ENCODE measurements at places on chromosomes 12 and 14. TPM values are rescaled to one million over a fixed set of nuclear protein-coding genes. Genes with fewer than 3 reads are reported as not detected.
A peak's percentile ranks its signal among the peaks of the same experiment; 100 is the strongest.

DNA sequence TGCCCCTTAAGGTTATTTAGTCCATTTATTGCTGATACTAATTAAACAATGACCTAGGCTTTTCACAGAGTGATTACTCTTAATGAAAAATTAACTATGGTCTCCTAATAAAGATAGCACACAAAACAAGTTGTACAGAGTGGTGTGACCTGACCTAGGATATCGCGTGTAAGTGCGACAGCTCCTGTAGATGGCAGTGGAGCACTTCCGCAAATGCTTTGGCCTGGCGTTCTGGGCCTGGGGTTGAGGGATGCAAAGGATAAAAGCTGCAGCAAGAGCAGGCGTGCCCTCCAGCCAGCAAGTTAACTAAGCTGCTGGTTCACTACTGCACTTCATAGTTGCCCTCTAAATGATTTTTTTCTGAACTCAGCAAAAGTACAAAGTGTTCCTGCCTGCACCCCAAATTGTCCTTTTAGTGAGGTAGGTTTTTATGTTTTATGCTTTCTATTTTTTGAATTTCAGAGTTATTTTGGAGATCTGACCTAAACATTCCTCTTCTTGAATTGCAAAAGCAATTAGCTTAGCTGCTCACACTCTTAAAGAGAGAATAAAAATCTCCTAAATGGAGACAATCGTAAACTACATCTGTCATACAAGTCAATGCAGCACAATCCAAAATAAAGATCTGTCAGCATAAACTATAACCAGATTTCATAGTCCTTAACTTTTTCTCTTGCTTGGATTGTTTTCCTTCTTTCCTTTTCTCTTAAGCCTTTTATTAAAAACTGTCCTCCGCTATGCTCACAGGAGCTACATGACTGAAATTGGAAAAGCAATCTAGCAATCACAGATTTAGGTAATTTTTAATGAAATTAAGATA, 379.6 kb downstream of the LRIG3 start:
- peak; percentile 1 for DNase-seq

DNA sequence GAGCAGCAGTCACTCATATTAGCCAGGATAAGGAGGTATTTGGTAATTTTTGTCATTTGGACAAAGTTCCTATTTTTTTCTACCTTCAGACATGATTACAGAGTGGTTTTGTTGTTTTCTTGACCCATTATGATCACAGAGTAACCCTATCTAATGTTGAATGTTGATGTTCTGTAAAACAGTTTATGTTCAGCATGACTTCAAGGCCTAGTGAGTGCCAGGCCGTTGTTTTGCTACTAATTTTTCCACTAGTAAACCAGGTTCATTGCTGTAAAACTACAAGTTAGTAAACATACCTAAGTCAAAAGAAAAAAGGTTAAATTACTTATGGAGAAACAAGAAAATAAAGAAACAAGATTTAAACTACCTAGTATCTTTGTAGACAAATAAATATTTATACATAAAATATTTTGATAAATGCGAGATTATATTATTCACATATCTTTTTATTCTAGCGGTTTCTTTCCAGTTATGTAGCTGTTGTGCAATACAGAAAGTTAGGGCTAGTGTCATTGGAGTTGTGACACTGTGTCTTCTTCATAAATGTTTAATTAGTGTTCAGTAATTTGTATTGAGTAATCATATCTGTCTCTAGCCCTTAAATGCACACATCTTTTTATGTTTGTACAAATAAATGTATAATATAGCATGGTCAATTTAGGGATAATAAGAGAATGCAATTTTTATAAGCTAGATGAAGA, 16.5 kb downstream of the ETNK1 start:
- DNase-seq = no peak

DNA sequence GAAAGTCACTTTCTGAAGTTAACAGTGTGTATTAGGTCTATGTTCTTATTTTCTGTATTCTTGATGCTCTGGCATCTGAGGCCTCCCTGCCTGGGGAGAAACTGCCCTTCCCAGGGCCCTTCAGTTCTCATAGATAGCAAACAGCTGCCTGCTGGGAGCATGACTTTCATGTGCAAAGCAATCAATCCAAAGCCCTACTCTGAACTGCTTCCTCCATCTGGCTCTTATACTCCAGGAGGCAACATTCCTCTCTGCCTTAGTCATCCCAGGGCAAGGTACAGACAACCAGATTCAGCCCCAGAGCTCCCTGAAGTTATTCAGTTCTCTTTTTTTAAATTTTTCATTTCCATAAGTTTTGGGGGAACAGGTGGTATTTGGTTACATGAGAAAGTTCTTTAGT, 41.7 kb upstream of the RIN3 start:
- DNase-seq = no peak

GRCh38 chr12:26271024-26271423, 75.7 kb downstream of the SSPN start:
- DNase-seq = no peak

DNA sequence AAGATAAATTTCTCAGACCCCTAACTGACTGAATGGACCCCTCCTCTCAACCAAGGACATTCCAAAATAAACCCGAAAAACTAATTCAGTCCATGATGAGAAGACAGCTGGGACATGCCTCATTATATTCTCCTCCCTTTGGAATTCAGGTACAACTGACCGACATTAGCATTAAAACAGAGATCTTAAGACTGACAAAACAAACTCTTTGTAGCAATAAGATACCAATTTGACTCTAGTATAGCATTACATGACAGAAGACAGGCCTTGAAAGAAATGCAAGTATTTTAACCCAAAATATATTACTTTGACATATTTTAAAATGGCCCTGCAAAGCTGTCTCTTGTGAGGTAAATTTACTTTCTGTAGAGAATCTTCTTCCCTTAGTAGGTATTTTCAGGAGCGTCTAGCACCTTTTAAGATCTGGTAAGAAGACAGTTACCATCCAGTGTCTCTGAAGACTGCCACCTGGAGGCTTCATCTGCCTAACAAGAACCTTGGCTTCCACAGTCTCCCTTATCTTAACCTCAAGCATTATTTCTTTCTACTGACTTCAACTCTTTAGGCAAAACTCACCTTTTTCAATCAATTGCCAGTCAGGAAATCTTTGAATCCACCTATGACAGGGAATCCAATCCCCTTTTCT, 957.5 kb downstream of the SLC6A15 start:
- DNase-seq = no peak

DNA sequence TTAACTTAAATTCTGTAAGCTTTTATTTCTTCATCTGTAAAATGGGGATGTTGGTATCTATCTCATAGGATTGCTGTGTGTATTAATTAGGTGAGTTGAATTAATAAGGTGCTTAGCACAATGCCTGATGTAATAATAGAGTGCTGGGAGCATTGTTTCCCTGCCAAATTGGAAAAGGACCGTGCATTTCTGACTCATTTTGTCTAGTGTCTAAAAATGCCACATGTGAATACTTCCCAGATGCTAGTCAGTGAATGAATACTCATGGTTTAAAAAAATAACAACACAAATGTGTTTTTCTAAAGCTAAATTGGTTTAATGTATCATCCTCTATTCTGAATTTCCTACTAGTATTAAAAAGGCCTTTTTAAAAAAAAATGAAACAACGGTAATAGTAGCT, 45.4 kb upstream of the NEDD1 start:
- no peak for DNase-seq

GRCh38 chr14:78530078-78530477, 359.9 kb downstream of the NRXN3 start:
- no peak for DNase-seq

- DNase-seq = peak; percentile 47
These were observed 32.4 kb downstream of the PIGH start for GRCh38 chr14:67567654-67568053.

GRCh38 chr12:130933269-130933995, 20.3 kb upstream of the ADGRD1 start:
- no peak for DNase-seq

DNA sequence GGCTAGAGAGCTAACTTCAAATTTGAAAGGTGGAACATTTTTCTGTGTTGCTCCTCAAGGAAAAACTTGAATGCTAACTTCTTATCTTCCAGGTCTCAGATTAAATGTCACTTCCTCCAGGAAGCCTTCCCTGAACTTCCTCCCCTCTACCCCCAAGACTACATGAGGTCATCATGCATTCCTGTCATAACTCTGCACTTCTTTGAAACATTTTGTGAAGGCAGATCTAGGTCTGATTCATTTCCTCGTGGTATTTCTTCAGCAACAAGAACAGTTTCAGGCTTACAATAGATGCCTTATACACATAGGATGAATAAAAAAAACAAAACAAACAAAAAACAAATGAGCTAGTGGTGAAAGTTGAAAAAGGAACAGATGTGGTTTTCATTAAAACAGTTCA, 97.1 kb upstream of the SRRM4 start:
- DNase-seq = no peak

- no peak for DNase-seq
These were observed 1.2 kb upstream of the C14orf180 start for GRCh38 chr14:104578321-104578720.

DNA sequence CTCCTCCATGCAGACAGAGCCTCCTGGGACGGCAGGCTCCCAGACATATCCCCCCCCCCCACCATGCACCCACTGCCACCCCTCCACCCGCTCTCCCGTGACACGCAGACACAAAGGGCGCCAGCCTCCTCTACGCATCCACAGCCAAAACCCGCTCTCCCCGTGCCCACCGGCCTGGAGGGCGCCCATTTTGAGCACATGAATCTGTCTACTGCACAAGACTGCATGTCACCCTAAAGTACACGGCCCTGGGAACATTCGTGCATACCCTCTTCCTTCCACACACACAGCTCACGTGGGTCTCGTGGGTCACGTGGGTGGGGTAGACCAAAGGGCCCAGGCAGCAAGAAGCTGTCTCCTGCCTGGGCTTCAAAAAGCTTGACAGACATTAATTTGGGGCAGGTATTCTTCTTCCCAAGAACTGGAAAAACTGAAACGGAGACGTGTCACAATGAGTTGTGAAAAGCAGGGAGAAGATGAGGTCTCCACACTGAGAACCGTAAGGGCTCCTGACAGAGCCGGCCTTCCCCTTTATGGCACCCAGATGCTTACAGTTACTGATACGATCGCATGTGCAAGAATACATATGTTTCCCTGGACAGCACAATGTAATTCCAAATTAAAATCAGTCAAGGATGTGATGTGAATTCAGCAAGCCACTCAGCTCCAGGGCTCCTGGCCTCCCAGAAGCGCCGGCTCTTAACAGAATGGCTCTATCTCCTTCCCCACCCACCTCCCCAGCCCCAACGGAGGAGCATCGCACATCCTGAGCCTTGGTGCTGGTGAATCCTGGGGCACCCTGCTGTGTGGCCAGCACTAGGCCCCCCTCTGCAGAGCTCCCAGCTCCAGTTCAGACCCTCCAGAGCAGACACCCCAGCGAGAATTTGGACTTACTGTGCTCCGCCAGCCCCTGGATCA, 1.9 kb downstream of the TGFB3 start:
- DNase-seq = no peak

DNA sequence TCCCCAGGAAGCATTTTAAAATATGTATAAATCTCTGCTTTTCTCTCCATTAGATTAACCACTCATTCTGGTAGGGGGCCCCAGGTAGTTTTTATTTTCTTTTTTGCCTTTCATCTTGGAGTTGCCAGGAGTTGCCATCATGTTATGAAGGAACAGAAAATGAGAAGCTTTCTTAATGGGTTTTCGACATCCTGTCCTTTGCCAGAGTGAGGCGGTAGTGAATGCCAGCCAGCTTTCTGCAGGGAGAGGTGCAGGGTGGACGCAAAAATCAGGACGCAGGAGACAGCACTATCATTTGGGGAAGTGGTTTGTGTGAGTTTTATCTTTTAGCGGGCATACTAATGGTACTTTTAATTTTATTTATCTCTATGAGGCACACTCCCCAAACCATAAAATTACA, 1.7 kb downstream of the RASSF8 start:
- peak; percentile 41 for DNase-seq

DNA sequence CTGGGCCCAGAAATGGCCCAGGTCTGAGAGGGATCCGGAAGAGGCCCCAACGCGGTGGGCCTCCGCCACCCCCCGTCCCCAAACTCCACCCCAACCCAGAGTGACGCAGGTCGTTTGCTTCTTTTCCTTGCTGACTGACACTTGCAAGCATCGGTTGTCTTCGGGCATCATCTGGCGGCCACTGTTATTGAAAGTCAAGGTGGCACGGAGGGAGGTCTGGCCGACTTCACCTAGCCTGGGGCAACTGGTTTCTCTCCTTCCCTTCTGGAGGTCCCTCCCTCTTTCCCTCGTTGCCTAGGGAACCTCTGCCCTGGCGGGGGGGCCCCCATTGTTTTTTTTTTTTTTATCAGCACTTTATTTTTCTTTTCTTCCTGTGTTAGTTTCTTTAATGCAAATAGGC, 241.8 kb downstream of the ALG10 start:
- DNase-seq = no peak

- DNase-seq = no peak
These were observed 858.2 kb upstream of the FLRT2 start for GRCh38 chr14:84671776-84672175.

DNA sequence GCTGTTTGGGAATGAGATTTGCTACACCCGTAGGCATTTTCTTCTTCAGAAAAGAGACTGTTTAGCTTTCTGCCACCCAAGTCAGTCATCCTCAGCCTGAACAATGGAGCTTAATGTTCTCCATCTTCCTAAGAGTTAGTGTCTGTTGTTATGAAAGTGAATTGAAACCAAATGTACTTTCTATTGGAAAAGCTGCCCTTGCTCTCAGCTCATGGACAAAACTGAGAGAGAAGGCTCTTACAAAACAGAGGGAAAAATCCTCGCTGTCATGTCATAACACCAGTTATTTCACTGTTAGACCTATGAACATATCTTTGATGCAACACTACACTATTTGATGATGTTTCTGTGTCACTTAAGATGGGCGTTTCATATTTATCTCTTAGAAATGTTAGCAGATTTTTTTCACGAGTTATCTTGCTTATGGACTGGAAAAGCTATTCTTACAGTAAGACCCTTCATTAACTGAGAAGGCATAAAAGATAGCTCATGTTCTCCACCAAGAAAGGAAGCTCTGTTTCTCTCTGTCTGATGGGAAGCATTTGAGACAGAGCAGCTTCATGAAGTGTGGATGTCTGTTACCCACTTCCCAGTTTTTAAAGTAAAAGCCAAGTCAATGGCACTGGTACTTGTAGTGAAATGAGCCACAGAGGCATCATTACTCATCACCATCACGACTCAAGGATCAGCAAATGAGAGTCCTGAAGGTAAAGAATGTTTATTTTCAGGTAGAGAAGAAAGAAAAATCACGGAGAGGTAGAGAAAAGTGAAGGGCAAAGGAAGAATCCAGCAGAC, 483.9 kb downstream of the ZFP36L1 start:
- no peak for DNase-seq

The GLIPR1L1 gene
- not detected for total RNA-seq

The AKAP5 gene
- total RNA-seq = 4.8 TPM

The CACNA2D4 gene
- total RNA-seq = 0.45 TPM

The PLEKHD1 gene
- total RNA-seq = 1.3 TPM

The C14orf180 gene
- total RNA-seq = 0.18 TPM

The FZD10 gene
- total RNA-seq = 14.1 TPM
